Fibroblast of mammary gland (primary cell): ENCODE measurements at places on chromosomes 4 and X.

DNA sequence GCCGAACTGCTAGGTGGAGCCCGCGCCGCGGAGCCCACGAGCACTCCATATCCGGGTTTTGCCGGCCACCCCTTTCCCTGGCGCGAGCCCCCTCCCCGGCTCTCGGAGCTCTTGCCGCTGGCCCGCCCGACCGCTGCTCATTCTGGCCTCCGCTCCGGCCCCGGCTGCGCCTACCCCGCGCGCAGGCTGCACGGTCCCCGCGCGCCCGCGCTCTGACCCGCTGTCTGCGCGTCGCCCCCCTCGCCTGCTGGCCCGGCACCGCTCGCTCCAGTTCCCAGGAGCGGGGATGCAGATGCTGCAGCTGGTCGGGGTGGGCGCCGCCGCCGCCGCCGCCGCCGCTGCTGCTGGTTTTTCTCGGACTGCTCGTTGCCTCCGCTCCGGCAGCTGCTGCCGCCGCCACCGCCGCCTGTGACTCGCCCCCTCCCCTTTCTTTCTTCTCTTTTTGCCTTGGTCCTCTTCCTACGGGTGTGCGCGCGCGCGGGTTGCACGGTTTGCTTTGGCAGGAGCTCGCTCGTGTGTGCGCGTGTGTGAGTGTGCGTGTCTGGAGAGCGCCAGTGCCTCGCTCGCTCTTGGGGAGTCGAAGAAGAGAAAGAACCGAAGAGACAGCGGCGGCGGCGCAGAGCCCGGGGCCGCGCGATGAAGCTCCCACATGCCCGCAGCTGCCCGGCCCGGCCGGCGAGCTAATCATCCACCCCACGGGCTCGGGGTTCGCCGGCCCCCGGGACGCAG is at the start of gene ADGRL3:
ADGRL3 (plus strand) TSS at position 140 of the 729 bp plus-strand sequence.
- DNase-seq, result peak; percentile 3

- DNase-seq, result no peak
Measured at GRCh38 chr4:101098666-101099400, 248.5 kb downstream of the PPP3CA start.

DNA sequence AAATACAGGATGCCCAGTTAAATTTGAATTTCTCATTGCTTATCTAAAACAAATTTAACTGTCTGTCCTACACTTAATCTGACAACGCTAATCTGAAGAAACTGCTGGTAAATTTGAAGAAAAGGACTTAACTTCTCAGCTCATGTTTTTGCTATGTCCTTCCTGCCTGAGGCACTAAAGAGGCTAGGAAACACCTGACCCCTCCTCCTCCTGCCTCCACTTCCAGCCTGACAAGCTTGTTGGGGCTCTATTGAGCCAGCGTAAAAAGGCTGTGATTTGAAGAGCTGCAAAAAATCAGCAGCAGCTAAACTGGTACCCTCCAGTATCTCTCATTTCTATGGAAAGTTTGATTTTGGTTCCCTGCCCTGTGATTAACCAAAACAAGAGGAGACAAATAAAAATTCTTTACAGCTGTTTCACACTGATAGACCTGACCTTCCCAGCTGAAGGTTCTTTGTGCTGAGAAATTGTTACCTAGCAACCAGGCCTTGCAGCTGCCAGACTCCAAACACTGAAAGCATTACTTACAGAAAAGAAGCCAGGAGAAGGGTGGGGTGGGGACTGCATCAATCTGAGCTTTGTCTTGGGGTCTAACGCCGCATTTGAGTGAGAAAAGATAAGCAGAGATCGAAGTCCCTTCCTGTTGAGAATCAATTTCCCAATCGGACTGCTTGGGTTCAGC is 35.0 kb downstream of the DCX start:
- DNase-seq, result no peak

DNA sequence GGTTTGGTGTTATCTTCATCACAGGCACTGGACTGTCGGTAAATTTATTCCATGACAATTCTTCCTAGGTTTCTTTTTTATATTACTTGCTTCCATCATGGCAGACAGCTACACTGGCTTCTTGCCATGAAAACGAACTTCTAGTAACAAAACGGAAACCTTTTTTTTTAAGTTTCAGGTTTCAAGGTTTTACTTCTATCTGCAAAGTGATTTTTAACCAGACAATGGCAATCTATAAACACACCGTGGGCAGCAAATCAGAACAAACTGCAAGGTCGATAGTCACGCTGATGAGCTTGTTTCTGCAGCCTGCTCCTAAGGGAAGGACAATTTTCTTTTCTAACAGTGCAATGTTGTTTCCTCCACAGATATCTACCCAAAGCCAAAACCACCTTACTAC is 29.9 kb downstream of the XG start:
- DNase-seq, result no peak

DNA sequence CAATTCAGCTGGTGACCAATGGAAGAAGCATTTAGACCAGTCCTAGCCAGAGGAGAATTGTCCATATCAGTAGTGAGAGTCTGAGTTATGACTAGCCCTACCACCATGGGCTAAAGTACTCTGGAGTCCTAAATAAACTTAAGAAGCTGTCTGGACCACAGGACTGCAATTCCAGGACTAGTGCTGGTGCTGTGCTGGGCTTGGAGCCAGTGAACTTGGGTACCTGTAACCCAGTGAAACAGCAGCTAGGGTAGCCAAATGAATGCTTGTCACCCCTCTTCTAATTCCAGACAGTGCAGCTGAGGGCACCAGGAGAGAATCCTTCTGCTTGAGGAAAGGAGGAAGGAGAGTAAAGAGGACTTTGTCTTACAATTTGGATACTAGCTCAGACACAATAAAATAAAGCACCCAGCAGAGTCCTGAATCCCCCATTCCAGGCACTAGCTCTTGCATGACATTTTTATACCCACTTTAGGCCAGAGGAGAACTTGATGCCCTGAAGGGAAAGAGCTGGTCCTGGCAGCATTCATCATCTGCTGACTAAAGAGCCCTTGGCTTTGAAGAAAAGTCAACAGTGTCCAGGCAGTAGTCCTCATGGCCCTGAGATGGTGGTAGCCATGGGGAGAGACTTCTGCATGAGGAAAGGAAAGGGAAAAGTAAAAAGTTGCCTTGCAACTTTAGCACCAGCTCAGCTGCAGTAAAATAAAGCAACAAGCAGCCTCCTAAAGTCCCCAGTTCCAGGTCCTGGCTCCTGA is 2675.7 kb downstream of the PCDH7 start:
- no peak for DNase-seq

DNA sequence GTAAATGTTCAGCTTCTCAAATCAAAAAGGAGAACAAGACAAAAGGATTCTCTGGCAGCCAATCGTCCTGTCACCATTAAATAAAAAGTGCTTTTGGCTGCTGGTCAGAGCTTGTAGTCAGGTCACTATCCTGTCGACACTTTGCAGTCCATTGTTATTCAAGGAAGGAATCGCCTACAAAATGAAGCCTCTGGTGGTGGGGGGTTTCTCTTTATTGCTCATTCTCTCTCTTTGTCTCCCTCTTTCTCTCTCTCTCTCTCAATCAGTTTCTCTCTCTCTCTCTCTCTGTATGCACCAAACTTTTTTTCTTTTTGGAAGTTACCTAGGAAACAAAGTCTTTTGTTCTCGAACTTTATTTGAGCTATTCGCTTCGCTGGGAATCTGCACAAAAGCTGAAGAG is 17.6 kb upstream of the SCML1 start:
- DNase-seq, result no peak

GRCh38 chr4:168630445-168631187 is 133.8 kb downstream of the PALLD start:
- DNase-seq, result peak; percentile 95

DNA sequence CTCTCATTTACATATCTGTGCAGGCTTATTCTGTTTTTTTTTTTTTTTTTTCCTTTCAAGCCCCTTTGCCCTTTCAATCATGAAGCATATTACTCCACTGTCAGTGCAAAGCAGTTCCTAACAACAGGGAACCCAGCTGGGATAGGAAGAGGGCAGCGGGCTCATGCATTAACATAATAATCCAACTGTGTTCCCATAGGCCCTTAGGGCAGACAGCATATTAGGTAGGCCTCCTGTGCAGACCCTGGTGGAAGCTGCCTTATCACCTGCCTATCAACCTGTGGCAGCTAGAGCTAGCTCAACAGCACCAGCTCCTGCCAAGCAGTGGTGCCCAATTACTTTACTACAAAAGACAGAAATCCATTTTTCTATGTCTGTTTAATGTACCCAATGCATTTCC is 49.3 kb downstream of the SLC10A7 start:
- DNase-seq, result no peak

DNA sequence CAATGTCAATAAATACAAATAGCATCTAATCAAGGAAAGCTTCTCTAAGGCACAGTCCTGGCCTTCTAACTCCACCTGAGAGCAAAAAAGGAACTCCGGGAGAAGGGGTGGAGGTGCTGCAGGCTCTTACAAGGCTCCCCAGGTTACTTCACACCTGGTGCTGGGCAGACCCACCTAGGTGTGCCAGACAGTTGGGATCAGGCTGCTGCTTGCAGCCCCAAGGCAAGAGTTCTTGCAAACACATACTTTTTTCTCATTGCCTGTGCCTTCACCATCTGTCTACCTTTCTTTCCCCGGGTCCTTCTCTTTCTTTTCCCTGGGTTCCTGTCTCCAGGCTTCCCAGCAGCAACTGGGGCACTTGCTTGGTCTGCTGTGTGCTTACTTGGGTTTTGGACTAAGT is 81.4 kb upstream of the STIM2 start:
- no peak for DNase-seq

- peak; percentile 39 for DNase-seq
Measured at GRCh38 chr4:156756118-156756517, 215.5 kb downstream of the PDGFC start.

- peak; percentile 41 for DNase-seq
Measured at GRCh38 chrX:23610495-23610894, 56.8 kb upstream of the PRDX4 start.

DNA sequence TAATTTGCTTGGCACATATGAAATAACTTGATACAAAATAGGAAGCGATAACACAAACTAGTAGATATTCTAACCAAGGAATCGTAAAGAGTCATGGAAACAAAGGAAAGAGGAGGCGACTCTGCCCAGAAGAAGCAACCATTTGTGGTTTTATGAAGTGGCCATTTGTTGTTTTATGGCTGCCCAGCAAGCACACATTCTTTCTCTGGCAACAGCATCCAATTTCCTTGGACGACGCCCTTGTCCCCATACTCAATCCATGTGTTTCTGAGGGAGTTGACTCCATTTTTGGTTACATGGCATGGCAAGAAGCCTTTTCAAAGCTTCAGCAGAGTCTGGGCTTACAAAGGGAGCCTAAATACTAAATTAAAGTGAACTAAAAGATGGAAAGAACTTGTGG is 295.1 kb downstream of the INPP4B start:
- no peak for DNase-seq

- no peak for DNase-seq
Measured at GRCh38 chr4:164734484-164734883, 19.4 kb upstream of the SMIM31 start.

GRCh38 chr4:1032861-1033260 is 21.4 kb downstream of the FGFRL1 start:
- DNase-seq, result no peak

GRCh38 chr4:38149997-38150671 is 189.9 kb downstream of the PTTG2 start:
- peak; percentile 86 for DNase-seq
